Omental fat pad (tissue), 4 donors: ENCODE measurements at places on chromosomes 5 and 9.

- DNase-seq, result no peak
Observed at GRCh38 chr5:56831773-56832172, 16.4 kb downstream of the MAP3K1 start.

DNA sequence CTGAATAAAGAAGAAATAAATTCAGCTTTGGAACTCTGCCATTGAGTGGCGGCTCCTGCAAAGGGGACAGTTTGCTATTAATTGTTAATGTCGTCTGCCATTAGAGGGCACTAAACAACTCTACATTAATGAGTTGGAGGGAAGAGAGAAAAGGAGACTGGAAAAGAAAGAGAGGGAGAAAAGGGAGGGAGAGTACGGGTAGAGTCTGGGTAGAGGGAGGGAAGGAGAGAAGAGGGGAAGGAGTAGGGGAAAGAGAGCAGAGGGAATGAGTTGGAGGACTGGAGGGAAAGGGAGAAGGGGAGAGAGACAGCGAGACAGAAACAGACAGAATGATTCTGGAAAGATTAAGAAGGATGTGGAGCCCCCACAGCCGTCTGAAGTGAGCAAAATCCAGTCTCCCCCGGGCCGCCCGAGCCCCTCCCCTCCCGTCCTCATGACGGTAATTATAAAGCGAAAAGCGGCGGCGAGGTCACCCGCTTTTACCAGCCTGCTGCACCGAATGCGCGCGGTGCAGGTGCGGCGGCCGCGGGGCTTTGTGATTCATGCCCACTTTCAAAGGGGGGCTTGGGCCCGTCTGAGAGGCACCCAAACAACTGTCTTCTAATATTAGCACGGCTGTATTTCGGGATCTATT lies 1.9 kb upstream of the FST start:
- no peak for DNase-seq

- DNase-seq, result no peak
Observed at GRCh38 chr9:70403166-70403565, 11.3 kb downstream of the KLF9 start.

GRCh38 chr9:137251194-137251461 lies at the start of gene STPG3:
Gene STPG3, plus strand, starts transcription at chr9:137251286. Its CDS starts 1 bp downstream, at chr9:137251287.
- DNase-seq, result no peak

DNA sequence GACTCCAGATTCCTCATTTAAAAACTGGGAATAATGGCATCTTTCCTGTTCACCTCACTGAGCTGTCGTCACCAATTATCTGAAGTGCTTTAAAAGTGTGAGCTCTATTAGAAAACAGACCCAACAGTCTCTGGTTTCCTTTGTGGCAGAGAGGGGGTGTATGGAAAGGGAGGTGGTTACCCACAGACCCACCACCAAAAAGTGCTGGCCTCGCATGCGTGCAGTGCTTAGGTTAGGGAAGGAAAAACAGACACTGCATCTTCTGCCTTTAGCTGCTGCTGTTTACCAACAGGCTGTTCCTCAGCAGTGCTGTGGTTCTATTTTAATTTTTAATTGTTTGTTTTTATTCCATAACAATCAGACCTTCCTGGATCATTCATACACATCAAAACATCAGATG lies 249.6 kb downstream of the PIK3R1 start:
- no peak for DNase-seq

DNA sequence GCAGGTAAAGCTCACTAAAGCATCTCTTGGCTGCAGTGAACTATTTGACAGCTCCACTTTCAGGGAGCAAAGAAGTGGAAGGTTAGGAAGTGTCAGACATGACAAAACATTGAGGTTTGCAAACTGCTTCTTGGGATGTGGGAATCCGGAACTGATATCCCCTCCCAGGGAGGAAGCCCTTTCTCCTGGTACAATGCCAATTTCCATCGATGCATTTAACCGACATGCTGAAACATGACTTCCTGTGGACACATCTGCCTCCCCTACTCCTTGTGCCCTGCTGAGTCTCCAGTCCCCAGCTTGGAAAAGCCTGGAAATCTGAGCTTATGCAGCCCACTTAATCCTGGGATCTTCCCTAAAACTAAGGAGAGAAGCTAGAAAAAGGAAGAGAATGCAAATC lies 323.1 kb upstream of the DAP start:
- no peak for DNase-seq

- DNase-seq, result no peak
Observed at GRCh38 chr9:102497709-102498108, 497.4 kb upstream of the CYLC2 start.

DNA sequence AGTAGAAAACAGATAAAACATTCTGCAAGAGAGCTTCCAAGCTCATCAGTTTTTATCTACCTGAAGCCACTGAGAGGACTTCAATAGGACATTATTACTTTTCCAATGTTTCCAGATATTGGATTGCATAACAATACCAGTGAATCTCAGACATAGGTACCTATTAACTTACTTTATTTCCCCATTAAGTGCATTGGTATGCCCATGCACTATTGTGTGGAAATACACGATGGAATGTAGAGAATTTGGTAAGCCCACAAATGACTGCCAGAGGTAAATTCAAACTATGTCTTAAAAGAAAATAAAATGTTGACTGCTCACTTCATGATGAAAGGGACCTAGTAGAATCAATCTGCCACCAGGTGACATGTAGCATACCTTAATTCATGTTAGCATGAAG lies 48.1 kb upstream of the PRR16 start:
- DNase-seq, result no peak

DNA sequence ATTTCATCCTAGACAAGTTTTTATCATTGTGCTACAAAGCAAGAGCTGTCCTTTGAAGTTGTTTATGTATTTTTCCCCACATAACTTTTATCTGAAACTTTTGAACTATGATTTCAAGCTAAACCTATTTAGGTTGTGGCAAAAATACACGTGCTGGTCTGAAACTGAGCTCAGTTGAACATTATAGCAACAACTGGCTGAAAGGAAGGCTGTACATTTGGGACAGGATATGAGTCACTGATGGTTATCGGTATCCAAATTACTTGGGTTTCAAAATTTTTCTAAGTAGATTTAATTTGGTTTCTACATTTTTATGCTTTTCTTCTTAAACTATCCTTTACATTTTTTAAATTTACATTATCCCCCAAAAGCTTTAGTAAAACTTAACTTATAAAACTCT lies 627.3 kb upstream of the NUDT12 start:
- no peak for DNase-seq

DNA sequence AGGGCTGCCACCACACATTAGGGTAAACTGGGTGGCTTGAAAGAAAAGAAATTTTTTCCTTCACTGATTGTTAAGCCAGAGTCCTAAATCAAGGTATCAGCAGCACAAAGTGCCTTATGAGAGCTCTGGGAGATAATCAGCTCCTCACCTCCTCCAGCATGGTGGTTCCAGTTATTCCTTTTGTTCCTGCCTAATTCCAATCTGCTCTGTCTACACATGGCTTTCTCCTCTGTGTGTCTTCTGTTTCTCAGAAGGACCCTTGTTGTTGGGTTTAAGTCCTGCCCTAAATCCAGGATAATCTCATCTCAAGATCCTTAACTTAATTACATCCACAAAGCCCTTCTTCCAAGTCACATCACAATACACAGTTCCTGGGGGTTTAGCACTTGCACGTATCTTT lies 1352.0 kb upstream of the CDH9 start:
- no peak for DNase-seq

DNA sequence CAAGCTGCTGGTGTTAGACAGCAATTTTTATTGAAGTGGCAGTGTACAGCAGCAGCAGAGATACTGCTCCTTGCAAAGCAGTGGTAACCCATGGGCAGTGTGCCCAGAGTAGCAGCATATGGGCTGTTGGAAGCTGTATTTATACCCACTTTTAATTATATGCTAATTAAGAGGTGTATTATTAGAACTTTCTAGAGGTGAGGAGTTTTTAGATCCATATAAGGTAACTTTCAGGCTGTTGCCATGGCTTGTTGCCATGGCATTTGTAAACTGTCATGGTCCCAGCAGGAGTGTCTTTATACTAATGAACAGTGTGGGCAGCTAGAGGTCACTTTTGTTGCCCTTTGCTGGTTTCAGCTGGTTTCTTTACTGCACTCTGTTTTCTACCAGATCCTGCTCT lies 3.7 kb upstream of the PJA2 start:
- DNase-seq, result no peak

- no peak for DNase-seq
Observed at GRCh38 chr5:28714907-28715698, 1676.7 kb upstream of the CDH9 start.

- DNase-seq, result no peak
Observed at GRCh38 chr9:16743375-16743774, 127.1 kb downstream of the BNC2 start.

- no peak for DNase-seq
Observed at GRCh38 chr9:89542401-89543021, 44.6 kb upstream of the SEMA4D start.

DNA sequence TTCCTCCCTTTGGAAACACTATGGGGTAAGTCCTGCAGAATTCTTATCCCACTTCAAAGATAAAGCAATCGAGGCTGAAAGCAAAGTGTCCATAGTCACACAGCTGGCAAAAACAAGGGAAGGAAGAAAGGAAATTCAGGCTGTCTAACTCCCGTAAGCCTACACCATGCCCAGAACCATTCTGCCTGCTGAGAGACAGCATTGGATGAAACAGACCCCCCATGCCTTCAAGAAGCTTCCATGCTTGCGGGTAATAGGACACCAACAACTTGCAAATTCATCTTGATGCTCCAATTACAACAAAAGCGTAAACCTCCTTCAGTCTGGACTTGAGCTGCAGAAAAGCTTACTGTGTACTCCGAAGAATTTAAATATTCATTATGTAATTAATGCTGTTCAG lies 181.1 kb upstream of the WWC1 start:
- DNase-seq, result no peak

- DNase-seq, result no peak
Observed at GRCh38 chr5:18489703-18490102, 855.4 kb downstream of the TAF11L14 start.

GRCh38 chr5:80125022-80125961 lies 90.1 kb downstream of the THBS4 start:
- DNase-seq, result no peak

DNA sequence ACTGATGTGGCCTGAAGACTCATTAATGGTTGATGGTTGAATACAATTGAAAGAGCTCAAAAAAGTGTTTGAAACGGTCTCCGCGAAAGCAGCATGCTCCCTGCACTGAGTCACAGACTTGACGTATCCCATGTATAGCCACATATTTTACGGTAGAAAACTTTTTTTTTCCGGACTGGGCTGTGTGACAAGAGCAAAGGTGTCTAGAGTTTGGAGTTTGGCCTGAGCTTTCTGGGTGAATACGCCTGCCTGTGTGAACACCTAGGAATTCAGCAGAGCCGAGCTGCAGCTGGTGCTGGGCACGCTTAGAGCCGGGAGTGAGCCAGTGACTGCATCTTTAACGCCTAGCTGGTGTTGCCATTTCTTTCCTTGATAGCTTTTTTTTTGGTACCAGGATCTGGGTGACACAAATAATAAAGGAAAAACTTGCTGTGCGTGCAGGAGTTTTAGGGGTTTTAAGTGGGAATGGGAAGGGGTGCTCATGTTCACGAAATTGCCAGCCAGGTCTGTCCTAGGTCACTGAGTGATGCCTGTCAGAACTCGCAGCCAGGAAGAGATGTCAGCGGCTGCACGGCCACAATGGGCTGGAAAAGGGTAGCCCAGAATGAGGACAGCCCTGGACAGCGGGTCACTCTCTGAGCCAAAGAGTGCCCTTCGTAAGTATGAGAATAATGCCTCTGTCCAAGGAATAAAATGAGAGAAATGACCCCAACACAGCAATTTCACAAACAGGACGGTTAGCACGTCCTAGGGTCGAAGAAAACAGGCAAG lies 51.7 kb downstream of the PSMB7 start:
- DNase-seq, result no peak

- no peak for DNase-seq
Observed at GRCh38 chr5:73960023-73960422, 334.0 kb downstream of the ARHGEF28 start.

- DNase-seq, result no peak
Observed at GRCh38 chr5:122264610-122265009, 47.4 kb upstream of the SNCAIP start.
